Muscle of leg (tissue), 16 donors: ENCODE measurements at places on chromosomes 3 and 15. TPM values are rescaled to one million over a fixed set of nuclear protein-coding genes. Genes with fewer than 3 reads are reported as not detected.

DNA sequence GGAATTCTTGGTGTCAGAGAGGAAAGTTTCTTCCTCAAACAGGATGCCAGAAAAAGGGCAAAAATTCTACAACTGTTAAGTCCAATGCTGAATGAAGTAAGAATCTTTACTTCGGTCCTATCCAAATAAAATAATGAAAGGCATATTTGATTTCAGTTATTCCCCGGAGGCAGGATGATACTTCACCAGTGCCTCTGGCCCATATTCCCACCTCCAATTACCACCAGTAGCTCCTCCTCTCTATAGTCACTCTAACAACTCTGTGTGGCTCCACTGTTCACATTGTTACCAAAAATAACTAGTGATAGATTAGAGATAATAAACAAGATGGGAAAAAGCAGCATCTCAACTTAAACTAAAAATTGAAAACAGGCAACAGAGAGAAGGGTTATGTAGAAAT, 20.7 kb downstream of the MAP1A start:
- no peak for DNase-seq

- no peak for DNase-seq
Measured at GRCh38 chr3:133294253-133294652, 105.6 kb upstream of the BFSP2 start.

The SLC51B gene
- 3.0 TPM for polyA plus RNA-seq

- DNase-seq, result peak; percentile 81
Measured at GRCh38 chr3:151008699-151009098, 36.2 kb upstream of the CLRN1 start.

The ATP2B2 gene
- 0.39 TPM for polyA plus RNA-seq

- no peak for DNase-seq
Measured at GRCh38 chr3:17030438-17030837, 145.7 kb downstream of the PLCL2 start.

The CPB1 gene
- polyA plus RNA-seq, result 1.1 TPM

The C3orf85 gene
- polyA plus RNA-seq, result not detected

DNA sequence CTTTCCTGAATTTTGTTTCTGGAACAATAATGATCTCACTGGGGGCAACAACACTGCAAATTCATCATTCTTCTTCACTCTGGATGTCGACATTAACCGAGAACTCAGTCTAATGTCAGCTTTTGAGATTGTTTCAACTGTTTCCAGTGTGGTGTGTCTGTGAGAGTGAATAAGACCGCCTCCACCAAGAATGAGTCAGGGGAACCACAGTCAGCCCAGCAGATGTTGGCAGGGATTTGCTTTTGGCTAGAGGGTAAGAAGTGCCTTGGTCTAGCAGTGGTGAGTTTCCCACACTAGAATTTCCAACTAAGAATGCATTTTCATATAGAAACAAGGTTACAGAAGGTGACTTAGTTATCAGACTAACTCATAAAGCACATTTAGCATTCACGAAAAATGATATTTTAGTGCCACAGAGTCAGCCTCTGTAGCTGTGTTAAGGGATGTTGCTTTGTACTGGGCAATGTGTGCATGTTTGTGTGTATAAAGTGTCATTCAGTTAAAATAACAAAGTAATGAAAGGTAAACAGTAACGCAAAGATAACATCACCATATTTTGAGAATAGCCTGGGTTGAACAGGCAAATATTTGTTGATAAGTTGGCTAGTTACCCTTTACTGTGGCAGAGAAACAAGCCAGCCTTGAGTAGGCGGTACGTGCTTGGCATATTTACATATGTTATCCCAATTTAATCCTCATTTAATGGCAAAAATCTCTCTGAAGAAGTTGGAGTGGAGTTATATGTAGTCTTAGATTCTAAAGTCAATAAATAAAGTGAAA, 33.8 kb downstream of the DRD3 start:
- peak; percentile 53 for DNase-seq

- no peak for DNase-seq
Measured at GRCh38 chr3:58293516-58293915, 12.5 kb upstream of the RPP14 start.

The ALDH1L1 gene
- 0.10 TPM for polyA plus RNA-seq

DNA sequence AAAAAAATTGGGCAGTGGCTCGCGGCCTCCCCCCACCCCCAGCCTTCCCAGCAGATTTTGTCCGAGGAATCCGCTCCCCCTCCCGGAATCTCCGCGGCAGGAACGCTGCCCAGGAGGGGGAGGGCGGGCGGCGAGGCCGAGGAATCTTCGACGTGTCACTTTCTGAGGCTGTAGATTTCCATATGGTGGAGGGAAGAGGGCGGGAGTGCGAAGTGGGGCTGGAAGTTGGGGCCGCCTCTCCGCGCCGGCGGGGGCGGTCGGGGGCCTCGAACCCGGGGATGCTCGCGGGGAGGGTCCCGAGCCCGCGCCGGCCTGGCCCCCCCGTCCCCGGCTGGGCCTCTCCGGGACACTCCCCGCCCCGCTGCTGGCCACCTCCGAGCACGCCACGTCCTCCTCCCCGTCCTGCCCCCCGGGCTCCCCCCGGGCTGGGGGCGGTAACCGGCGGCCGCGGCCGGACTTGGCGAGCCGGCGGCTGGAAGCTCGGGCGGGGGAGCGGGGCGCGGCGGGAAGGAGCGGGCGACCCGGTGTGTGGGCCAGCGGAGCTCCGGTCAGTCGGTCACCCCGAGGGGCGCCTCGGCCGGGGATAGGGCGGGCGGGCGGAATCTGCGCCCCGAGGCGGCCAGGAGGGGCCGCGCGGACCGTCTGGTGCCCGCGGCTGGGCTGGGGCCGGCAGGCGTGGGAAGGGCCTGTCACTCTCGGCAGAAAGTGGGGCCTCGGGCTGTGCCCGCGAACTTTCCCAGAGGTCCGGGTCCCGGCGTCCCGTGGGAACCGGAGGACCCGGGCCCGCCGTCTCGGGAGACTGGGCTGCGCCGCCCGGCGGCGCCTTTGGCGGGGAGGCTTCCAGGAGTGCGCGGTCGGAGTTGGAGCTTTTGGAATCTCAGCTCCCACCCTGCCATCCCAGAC, 951 bp downstream of the FNDC3B start:
- DNase-seq, result peak; percentile 95

DNA sequence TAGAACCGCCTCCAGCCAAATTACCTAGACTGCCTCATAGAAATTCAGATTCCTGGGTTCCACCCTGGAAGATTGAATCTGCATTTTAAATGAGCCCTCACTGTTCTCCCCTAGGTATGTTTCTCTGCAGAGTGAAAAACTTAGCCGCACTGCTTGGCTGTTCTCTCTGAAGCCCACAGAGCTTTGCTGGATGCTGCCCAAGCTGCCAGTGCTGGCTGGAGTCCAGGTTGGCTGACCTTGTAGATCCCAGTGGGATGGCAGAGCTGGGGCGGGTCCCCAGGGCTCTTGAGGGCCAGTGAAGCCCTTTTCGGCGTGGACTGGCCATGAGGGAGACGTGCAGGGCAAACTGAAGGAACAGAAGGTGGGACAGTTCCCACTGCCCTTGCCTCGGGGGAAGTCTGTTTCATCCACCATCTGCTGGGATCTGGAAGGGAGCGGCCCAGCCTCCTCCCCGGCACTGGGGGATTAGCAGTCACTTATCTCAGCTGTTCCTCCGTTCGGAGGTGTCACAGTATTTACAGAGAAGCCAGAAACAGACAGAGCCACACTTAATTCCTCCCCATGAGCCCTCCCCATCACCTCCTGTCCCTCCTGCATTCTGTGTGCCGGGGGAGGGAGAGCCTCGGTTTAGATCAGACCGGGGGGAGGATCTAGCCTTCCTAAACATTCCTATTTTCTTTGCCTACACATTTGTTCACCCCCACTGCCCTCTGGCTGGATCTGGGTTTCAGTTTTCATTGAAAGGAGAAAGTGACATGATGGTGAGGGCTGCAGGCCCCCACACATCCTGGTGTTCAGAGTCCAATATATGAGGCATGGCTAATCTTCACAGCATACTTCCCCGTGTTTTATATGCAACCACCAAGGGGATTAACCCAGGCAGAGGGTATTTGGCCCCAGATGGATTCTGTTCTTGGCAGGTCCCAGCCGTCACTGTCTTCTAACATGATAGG, 4.1 kb upstream of the ACTC1 start:
- peak; percentile 89 for DNase-seq

DNA sequence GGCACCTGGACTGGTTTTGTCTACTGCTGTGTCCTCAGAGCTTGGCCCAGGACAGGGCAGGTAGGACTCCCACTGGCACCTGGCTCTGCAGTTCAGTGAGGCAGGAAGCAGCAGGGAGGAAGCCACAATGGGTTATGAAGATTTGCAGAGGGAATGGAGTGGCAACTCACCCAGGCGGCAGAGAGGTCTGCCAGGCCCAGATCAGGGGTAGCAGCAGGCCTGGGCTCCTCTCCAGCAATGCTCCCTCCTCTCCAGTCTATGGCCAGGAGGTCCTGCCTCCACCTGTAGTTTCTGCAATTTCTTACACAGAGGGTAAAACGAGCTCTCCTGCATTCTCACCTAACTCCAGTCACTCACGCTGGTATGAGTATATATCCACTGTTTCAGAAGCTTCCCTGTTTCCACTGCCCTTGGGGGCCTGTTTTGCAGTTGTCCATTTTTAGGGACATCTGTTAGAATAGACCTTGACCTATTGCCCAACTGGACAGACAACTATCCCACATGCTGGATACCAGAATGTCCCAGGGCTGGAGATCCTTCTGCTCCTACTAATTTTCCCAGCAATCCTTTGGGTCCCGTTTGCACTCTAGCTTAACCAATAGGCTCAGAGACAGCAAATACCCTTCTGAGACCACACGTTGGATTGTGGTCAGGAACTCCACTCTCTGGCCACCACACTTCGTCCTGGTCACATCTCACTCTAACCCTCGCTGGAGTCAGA, 35.2 kb downstream of the HMCES start:
- peak; percentile 46 for DNase-seq

GRCh38 chr15:99253381-99254090, 2.3 kb downstream of the LRRC28 start:
- DNase-seq, result no peak

The GOLGA8T gene
- polyA plus RNA-seq, result not detected

The UBA7 gene
- 22.2 TPM for polyA plus RNA-seq

The CFAP100 gene
- 1.2 TPM for polyA plus RNA-seq

DNA sequence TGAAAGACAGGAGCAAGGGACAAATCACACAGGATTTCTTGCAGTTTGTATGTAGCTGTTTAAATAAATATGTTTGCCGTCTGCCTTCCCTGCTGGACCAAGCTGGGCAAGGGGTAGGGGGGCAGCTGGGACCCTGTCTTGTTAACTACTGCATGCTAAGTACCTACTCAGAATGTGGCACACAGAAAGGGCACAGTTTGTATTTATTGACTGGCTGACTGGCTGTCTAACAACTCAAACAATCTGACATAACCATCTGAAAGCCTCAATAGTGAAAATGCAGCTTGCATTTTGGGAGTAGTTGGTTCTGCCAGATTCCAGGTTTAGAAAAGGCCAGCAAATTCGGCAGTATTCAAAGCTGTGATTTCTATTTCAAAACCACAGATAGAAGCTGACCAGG, 16.6 kb upstream of the MAGI1 start:
- no peak for DNase-seq

The ESYT3 gene
- 14.6 TPM for polyA plus RNA-seq

DNA sequence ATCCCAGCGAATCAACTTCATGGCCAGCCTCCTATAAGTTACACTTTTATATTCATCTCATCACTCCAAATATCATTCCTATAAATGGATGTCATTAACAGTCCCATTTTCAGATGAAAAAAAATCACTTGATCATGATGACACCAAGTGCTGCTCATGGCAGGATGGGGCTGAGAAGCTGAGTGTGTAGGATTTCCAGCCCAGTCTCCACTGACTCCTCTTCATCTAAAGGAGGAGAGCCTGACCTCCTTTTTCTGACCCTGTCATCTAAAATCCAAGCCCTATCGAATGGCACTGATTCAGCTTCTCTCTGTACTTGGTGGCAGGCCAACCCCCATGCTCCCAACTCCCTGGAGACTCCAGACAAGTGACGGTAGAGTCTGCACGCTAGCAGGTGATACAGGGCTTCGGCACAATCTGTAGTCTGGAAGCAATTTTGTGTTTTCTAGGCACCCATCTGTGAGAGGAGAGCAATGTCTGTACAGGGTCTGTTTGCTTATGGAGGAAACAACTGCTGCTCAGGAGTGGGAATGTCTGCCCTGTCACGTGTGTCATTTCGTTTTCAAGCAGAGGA, 103.2 kb downstream of the EPHB1 start:
- DNase-seq, result peak; percentile 4

DNA sequence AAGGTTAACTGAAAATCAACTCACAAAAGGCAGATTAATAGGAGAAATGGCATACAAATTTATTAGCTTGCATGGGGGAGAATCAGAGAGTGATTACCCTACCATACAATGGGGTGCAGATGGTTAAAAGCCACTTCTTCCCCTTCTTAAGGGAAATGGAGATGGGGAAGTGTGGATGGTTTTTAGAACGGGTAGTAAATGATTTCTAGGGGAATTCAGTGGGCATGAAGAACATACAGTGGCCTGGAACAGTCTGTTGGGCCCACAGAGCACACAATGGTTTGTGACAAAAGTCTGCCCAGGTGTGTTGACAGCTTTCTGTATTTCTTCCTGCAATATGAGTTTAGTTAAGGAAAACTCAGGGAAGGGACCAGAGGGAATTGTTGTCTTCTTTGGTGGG, 61.0 kb downstream of the C3orf80 start:
- no peak for DNase-seq

The CTXN2 gene
- polyA plus RNA-seq, result not detected

DNA sequence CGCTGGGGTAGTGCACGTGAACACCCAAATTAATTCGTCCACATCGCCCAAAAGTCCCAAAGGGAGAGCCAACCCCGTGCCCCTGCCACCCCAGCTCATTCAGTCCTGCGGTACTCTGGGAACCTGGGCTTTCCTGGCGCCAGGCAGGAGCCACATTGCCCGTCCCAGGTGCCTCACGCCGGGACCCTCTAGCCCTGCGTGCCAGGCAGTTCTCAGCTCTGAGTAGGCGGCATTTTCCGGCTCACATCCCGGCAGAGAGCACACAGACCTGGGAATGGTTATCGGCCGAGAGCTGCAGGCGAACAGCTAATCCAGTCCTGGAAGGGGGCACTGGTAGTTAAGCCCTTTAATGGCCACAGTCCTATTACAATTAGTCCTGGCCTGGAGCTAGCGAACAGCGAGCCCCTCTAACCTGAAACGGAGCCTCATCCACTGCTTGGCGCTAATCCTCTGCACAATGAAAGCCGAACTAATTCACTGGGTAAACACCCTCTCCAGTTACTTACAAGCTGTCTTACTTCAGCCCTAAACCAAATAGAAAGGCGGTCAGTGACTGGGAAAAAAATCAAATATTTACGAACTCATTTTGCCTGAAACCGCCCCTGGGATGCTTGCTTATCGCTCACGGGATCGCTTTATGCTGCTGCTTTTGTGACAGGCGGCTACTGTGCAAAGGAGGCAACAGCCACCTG, 254.6 kb upstream of the SOX14 start:
- DNase-seq, result peak; percentile 10
